ENCODE measurements at places on chromosomes 2 and 18.

GRCh38 chr2:109479804-109480203, 134.0 kb downstream of the SEPTIN10 start:
- DNase-seq: no peak

DNA sequence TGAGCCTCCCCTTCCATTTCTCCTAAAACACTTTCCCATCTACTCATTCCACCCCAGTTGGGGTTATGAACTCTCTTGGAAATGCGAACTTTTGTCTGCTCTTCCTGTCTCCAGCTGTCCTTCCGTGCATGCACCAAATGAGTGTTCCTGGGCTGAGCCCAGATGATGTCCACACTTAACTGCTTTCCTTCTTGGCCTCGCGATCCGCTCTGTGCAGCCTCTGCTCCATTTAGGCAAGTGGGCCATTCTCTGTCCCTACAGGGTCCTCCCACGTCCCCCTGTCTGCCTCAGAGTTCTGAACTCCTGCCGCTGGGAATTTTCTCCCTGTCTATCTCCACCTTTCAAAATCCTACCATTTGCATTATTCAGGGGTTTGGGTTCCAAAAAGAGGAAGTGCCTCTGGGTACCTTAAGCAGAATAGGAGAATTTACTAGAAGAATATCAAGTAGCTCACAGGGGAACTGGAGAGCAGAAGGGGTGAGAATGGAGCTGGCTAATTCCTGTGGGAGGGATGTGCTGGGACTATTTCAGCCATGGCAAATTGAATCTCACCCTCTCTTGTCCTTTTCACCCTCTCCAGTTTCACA, 4.7 kb upstream of the NCK2 start:
- DNase-seq: no peak

- DNase-seq: no peak
Observed at GRCh38 chr2:135424849-135425248, 106.2 kb downstream of the ZRANB3 start.

DNA sequence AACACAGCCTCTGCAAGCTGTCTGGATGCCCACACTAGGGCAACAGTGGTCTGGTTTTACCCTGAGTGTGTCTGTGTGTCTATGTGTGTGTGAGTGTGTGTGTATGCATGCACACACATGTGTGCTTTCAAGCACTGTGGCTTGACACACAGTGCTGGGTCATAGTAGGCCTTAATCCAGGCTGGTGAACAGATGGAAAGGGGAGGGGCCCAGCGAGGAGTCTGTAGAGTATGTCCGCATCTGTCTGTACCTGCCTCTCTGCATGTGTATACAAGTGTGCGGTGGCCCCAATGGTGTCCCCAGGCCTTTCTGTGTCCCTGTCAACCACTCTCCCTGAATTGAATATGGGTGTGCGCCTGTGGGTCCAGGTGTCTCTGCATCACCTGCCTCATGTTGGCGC, 9.3 kb upstream of the KCNIP3 start:
- no peak for DNase-seq

GRCh38 chr2:216857131-216857550, 2.7 kb downstream of the TNP1 start:
- no peak for DNase-seq

DNA sequence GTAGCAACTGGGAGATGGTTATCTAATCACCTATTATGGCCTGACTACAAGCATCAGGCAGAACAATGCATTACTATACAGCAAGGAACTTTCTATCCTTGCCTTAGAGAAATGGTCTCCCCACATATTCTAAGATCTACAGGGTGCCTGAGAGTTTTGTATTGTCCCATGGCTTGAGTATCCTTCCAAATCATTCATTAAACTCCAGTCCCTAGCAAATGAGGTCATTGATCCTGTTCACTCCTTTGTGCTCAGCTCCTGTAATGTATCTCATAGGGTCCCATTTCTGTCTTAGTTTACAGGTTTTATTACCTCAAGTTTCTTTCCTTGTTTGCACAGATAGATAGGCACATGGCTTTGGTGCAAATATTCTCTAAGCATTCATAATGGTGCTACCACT, 9.0 kb downstream of the HNMT start:
- DNase-seq: no peak

GRCh38 chr2:45343251-45344017, 267.6 kb downstream of the SRBD1 start:
- DNase-seq: no peak

DNA sequence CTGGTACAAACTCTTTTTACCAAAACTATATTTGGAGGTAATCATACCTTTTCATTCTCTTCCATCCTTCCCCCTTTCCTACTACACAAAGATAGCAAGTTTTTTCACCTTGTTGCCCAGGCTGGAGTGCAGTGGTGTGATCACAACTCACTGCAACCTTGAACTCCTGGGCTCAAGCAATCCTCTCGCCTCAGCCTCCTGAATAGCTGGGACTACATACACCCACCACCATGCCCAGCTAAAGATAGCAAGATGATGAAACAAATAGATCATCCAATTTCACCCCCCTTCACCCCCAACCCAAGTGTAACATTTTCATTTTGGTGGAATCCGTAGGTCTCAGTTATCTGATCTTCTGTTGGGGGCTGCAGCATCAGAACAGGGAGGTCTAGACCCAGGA, 4.5 kb upstream of the STK11IP start:
- no peak for DNase-seq

- DNase-seq: no peak
Observed at GRCh38 chr2:201415149-201415548, 36.1 kb downstream of the TRAK2 start.

DNA sequence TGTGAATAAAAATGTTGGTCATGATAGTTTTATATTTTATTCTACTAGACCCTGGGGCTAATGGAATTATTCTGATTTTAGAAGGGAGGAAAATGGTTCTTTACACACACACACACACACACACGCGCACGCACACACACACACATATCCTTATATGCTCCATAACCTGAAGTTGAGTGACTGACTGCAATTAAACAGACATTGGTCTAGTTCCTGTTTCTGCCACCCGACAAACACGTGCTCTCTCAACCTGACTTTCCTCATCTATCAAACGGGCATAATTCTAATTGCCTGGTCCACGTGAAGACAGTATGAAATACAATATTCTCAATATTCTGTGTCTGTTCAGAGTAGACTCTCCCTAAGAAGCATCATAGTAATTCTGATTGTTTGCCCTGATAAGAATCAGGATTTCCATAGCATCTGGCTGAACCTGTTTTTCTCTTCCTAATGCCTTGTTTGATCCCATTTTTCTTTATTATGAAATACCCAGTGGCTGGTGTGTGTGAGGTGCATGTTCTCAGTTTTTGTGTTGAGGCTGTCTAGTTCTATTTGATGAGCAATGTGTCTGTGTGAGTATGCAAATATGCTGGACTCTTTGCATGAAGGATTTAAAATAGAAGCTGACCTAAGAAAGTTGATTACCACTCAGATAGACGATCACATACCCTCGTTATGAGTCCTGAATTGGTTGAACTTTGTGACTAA, 51.0 kb downstream of the SETBP1 start:
- no peak for DNase-seq

DNA sequence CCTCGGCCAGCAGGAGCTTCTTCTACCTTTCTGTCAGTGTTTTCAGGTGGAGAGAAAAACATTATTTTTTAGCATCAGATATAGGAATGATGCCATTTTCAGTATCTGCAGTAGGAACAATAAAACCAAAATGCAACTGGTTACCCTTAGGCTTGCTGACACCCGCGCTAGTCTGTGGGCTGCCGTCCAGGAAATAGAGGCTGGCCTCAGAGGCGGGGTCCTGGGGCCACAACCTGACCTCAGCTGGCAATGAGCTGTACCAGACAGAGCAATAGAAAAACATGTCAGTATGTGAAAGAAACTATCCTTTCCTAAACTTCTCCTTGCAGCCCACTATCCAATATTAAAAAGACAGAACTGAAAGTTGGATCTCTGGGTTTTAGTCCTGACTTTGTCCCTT, 4.6 kb upstream of the ST6GAL2 start:
- no peak for DNase-seq

DNA sequence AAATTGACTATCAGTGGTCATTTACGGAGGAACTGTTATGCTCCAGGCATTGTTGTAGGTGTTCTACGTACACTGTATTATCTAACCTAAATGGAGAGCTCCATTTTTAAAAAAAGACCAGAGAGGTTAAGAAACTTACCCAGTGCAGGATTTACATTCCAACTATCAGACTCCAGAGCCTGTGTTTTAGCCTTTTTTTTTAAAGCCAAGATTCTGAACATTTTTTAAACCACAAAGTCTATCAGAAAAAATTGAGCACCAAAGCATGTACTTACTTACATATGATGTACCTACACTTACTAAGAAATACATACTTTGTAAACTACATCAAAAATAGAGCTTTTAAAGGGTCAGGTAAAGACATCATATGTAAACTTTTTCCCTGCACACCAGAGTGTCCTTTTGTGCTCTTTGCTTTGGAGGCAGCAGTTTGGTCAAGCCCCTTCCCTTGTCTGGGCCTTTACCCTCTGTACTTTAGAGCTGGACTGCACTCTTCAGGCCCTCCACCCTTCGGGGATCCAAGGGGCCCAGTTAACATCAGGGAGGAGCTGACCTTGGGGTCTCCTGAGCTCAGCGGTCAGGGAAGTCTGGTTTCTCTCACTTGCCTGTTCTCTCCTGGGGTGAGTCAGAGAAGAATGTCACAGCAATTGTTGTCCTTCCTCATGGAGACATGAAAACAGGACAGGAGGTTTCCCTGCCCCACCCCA, 58.4 kb downstream of the ITGB1BP1 start:
- DNase-seq: no peak

DNA sequence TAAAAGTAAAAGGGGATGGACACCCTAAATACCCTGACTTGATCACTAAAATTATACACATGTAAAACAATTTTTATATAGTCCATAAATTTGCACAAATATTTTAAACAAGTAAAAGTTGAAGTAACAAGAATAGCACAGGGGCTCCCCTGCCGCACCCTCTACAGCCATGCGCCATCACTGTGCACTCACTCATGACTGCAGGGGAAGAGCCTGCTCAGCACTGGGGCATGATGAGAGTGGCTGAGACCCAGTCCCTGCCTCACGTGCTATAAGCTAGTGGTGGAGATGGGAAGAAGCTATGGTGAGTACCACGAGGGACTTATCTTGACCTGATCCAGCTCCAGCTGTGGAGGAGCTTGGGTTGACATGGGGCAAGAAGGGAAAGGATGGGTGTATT, 46.9 kb upstream of the MYO1B start:
- no peak for DNase-seq

GRCh38 chr18:56888978-56889377, 237.8 kb downstream of the WDR7 start:
- no peak for DNase-seq

DNA sequence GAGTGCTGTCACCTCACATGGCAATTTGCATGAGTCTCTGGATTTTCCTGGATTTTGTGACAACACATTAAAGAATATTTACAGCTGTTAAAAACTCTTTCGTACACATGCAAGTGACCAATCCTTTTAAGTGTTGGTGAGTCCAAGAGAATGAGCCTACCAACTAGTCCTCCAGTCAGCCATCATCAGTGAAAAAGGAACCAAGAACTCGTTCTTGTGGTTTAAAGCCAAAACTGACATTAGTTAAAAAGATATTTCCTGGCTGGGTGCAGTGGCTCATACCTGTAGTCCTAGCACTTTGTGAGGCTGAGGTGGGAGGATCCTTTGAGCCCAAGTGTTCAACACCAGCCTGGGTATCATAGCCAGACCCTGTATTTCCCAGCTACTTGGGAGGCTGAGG, 215.4 kb upstream of the ITGA4 start:
- no peak for DNase-seq

DNA sequence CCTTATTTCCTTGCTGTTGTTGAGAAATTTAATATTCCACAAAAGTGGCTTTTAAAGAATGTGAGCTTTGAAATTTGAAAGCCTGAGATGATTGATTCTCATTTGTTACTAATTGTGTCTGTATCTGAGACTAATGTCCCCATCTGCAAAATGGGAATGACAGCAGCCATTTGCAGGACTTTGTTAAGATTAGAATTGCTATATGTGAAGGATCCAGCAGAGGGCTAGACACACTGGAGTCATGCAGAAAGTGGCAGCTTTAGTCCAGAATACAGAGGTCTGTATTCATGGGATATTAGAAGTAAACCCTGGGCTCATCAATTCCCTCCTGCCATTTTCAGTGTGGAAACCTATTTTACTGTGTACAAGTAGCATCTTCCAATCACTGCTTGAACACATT, 296.5 kb upstream of the GYPC start:
- DNase-seq: no peak

DNA sequence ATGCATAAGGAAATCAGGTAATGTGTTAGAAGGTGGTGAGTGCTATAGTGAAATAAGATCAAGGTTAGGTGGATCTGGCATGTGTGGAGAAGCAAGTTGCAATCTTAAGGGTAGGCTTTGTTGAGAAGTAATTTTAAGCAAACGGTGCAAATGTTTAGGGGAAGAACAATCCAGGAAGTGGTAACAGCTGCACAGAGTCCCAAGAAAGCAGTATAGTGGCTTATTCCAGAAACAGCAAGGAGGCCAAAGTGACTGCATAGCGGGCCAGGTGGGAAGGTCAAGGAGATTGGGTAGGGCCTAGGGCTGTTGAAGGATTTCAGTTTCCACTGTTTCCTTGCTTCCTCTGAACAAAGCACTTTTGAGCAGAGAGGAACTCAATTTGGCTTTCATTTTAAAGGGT, 30.0 kb upstream of the RAB1A start:
- DNase-seq: no peak

GRCh38 chr2:5851410-5851809, 159.2 kb downstream of the SOX11 start:
- no peak for DNase-seq

GRCh38 chr2:2831633-2832032, 500.6 kb upstream of the MYT1L start:
- DNase-seq: no peak

DNA sequence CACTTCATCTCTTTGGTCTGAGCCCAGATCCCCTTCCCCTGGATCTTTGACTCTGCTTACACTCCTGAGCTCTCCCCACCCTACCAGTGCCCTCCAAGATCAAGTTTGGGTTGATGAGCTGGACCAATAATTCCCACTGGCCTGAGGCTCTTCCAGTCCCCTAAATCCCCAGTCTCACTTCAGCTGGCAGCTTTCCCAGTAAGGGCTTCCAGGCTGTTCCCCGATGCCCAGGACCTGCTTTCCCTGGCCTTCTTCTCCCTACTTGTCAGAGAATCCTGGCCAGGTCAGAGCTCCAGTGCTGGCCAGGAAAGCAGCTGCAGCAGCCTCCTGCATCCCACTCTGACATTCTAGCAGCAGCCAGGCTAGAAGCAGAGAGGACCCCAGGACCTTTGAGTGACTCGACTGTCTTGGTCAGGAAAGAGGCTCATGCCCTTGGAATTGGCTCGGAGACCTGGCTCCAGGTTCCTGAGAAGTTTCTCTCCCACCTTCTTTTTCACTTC, 3.5 kb downstream of the WNT6 start:
- no peak for DNase-seq

GRCh38 chr2:6446938-6447608, 418.6 kb downstream of the CMPK2 start:
- DNase-seq: no peak

DNA sequence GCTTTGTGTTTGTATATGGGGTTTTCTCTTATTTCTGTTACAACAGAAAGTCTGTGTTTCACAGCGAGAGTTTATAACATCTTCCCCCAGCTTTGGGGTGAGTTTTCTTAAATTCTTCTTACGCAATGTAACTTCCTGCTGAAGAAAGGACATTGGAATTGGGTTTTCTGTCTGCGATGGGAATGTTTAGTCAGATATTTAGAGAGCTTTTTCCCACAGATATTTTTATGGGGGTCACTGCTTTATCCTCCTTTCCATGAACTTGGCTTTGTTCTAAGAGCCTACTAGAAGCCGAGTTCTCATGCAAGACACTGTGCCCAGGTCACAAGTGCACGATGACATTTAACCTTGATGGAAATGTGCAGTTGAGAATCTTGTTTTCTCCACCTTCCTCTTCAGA, 22.1 kb downstream of the B3GNT2 start:
- no peak for DNase-seq

- no peak for DNase-seq
Observed at GRCh38 chr2:25388491-25388890, 46.8 kb upstream of the DNMT3A start.

All from esophagus squamous epithelium (tissue), 5 donors.